ENCODE measurements at places on chromosomes 12 and 14.

GRCh38 chr14:104794099-104794498, 1.4 kb downstream of the AKT1 start:
- DNase-seq, result peak; percentile 79

DNA sequence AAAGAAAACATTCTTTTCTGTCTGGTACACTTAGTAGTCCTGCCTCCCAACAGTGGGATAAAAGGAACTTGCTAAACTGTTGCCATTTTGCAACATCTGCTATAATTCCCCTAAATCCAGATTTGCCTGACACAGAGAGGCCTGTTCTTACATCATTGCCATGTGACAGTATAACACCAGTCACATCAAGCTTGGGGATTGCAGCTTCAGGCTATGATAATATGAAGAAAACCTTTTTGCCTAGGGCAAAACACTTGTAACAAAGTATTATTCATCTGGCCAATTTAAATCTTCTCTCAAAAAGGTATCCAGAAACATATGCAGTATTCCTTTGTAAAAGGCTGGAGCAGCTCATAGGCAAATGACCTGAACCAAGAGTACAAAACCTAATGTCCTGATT, 80.9 kb upstream of the OTX2 start:
- DNase-seq, result no peak

GRCh38 chr14:33902363-33902762, 48.5 kb downstream of the EGLN3 start:
- no peak for DNase-seq

DNA sequence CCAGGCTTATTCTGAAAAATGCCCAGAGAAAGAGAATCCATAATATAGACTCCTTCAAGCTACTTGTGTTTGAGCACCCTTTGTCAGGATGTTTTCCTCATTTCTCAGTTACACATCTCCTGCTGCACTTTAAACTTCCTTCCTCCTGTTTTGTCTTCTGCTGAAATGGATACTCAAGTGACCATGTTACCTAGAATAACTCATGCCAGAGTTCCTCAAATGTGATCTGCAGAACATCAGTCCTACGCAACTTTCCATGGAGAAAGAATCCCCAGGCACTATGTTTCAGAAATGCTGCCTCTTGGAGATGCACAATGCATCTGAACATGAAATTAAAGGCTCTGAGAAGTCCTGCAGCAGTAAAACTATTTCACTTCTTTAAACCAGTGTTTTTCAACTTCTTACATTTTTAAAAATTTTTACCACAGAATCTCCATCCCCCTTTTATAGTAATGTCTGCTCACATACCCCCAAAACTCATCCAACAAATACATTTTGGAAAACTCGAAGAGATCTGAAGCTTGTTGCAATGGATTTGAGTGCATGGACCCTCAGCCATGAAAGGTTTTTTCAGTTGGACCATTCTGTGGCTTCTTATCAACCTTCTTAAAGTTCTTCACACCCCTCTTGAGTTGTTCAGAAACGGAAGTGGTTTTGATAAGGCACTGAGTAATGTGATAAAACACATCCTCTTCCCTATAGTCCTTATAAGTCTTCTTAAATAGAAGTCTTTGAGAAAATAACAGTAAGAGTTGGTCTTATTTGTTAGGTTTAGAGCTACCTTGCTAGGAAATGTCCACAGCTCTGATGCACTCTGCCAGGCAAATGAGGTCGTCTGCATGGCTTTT, 84.5 kb upstream of the KCNA1 start:
- no peak for DNase-seq

DNA sequence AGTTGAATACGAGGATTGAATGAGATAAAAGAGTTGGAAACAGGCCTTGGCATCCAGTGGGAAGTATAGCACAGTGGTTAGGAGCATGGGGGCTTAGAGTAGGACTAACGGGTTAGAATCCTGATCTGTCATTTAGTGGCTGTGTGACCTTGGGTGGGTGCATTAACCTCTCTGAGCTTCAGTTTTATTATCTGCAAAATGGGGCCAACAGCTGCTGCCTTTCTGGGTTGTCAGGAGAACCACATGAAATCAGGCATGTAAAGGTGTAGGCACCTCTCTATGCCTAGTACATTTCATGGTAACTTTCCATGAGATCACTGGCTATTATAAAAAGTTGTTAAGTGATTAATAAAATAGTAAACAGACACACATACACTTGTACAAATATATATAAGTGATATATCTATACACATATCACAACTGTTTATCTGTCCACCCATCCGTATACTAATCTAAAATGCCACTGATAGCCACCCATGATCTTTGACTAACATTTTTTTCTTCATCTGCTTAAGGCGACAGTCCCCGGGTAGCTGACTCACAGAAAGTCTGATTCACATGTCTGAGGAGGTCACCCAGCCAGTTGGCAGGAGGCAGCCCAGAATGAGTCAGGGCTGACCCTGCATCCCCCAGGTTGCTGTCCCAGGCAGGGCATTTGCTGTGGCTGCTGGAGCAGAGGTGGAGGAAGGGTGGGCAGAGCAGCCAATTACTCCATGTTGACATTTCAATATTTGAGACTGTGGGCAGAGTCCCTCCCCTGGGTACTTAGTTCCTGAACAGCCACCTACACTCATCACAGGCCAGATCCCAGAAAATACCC, 125.6 kb upstream of the NOS1 start:
- peak; percentile 26 for DNase-seq

- DNase-seq, result no peak
Observed at GRCh38 chr14:89277203-89277602, 139.8 kb downstream of the FOXN3 start.

- DNase-seq, result no peak
Observed at GRCh38 chr14:65299826-65300225, 112.7 kb upstream of the FUT8 start.

- no peak for DNase-seq
Observed at GRCh38 chr14:33386781-33387180, 448.1 kb downstream of the NPAS3 start.

GRCh38 chr14:23941230-23941629, 12.3 kb upstream of the DHRS4 start:
- DNase-seq, result no peak

- DNase-seq, result no peak
Observed at GRCh38 chr14:33194551-33194950, 255.9 kb downstream of the NPAS3 start.

DNA sequence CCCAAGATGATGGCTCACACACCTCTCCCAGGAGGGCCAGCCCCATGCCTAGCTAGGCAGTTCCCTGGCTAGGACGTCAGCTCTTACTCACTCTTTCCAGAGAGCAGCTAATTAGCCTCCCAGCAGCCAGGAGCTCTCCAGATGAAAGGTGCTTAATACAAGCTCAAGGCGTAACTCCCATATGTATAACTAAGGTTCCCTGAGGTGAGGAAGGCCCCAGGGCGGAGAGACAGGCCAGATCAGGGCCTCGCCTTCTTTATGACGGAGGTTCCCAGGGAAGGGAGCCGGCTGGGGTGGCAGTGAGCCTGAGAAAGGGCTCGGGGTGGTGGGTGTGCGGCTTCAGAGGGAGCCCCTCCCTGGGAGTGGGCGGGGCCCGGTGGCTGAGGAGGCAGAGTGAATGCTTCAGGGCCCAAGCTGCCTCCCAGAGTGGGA, 26.4 kb upstream of the ZFP36L1 start:
- no peak for DNase-seq

DNA sequence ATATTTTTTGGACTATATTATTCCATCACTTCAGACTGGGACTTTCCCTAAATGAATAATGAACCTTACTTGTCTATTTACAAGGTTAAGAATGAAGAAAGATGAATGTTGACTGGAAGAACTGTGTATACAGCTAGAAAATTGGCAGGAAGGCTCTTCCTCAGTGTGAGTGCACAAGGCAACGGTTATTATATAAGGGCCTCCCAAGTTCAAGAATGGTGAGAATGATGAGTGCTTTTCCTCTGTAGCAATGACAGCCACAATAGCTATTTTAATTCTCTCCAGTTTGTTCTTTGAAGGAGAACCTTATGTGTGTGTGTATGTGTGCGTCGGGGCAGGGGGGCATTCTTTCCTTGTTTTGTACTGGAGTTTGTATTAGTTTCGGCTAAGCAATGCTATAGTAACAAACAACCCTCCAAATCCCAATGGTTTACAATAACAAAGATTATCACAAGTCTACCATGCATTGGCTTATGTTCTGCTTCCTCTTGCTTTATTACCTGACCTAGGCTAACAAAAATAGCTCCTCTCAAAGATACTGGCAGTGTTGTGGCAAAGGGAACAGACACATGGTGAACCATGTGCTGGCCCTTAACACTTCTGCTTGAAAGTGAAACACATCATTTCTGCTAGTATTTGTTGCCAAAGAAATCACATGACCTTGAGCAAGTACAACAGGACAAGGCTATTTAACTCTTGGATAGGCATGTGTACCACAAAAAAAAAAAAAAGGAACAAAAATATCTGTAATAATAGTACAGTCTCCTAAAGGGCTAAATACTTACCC, 139.5 kb downstream of the RMST start:
- DNase-seq, result no peak

GRCh38 chr14:104973385-104974145, 4.6 kb downstream of the AHNAK2 start:
- peak; percentile 56 for DNase-seq

- DNase-seq, result no peak
Observed at GRCh38 chr12:23621900-23622299, 327.6 kb downstream of the SOX5 start.

DNA sequence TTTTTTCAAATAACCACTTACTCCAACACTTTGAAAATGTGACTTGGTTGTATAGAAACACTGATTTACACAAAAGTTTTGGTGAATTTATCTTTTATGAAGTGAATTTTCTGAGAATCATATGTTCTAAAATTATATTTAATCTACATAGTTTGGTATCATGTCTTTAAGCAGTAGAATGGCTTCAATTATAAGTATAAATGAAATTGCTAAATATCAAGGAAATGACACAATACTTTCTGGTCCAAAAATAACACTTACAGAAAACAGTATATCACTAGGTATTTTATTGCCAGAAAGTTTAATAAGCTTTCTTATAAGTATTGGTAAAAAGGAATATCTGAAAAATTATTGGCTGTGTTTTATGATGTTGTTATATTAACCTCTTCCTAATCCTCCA, 90.9 kb downstream of the SRGAP1 start:
- no peak for DNase-seq

- DNase-seq, result no peak
Observed at GRCh38 chr12:34033628-34034296, 11.5 kb downstream of the ALG10 start.

DNA sequence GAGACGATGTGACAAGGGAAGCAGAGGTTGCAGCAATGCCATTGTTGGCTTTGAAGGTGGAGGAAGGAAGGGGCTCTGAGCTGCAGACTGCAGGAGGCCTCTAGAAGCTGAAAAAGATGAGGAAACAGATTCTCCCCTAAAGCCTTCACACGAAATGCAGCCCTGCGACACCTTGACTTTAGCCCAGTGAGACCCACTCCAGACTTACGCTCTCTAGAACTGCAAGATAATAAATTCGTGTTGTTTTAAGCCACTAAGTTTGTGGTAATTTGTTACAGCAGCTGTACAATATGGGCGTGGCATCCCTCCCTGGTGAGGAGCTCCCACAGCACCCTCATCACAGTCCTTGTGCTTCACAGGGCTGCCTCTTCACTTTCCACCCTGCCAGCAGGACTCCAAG, 53.2 kb downstream of the GOLGA5 start:
- DNase-seq, result no peak

DNA sequence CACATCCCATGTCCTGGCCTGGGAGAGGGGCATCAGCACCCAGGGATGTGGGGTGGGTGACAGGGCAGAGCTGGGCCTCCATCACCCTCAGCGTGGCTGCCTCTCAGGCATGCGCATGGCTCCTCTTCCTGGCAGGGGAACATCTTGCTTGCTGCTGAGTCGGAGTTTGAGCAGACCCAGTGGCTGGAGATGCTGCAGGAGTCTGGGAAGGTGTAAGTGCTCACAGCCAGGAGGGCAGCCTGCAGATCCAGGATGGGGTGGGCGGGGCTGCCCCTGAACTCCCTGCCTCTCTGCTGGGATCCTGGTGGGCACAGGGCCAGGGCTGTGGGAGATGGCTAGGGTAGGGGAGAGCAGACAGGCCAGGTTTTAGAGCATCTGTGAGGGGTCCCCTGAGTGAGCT, 16.2 kb downstream of the PLEKHD1 start:
- DNase-seq, result no peak
